ENCODE measurements at places on chromosomes 6 and 20.
A peak's percentile ranks its signal among the peaks of the same experiment; 100 is the strongest.

DNA sequence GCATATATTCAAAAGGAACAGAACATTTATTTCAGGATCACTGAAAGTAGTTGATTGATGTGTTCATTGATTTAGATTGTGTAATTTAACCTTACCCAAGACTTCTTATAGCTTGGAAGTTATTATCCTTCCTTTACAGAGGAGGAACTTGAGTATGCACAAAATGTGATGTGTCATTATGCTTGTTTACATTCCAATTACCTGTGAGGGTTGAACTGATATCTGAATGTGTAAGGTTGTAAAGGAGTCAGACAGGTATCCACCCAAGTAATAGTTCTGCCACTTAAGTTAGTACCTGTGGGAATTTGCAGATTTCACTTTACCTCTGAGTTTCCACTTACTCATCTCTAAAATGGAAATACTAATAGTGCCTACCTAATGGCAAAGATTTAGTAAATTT, 668.2 kb downstream of the DOK5 start:
- no peak for DNase-seq

DNA sequence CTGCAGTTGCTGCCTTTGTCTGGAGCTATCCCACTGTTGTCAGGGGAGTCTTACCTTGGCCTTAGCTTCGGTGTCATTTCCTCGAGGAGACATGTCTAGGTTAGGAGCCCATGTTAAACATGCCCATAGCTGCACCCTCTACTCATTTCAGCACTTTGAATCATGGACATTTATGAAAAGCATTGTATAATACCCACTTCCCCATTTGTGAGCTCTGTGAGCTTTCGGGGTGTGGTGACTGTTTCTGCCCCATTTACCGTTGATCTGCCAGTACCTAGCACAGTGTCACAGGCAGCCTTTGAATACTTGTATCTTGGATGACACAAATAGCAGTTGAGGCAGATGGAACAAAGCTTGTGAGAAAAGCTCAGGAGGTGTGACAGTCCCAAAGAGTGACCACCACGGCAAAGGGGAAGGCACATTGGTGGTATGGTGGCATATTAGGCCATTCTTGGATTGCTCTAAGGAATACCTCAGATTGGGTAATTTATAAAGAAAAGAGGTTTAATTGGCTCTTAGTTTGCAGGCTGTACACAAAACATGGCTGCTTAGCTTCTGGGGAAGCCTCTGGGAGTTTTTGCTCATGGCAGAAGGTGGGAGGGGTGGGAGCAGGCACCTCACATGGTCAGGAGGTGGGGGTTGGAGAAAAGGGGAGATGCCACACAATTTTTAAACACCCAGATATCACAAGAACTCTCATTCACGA, 42.0 kb downstream of the JARID2 start:
- DNase-seq, result no peak

DNA sequence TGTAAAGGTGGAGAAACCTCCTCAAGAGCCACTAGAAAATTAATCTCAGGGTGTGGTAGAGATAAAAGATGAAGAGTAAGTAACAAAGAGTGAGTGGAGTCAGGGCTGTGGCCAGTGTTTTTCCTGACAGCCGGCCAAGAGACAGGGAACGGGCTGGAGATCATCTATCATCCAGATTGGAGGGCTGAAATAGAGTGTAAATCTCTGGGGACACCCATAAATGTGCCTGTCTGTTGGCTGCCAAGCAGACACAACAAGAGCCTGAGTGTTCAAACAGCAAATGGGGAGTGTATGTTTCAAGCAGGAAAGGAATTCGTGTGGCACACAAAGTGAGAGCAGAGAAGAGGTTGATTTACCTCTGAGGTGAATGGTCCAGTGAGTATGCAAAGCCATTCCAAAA, 326.4 kb upstream of the KHDRBS2 start:
- no peak for DNase-seq

DNA sequence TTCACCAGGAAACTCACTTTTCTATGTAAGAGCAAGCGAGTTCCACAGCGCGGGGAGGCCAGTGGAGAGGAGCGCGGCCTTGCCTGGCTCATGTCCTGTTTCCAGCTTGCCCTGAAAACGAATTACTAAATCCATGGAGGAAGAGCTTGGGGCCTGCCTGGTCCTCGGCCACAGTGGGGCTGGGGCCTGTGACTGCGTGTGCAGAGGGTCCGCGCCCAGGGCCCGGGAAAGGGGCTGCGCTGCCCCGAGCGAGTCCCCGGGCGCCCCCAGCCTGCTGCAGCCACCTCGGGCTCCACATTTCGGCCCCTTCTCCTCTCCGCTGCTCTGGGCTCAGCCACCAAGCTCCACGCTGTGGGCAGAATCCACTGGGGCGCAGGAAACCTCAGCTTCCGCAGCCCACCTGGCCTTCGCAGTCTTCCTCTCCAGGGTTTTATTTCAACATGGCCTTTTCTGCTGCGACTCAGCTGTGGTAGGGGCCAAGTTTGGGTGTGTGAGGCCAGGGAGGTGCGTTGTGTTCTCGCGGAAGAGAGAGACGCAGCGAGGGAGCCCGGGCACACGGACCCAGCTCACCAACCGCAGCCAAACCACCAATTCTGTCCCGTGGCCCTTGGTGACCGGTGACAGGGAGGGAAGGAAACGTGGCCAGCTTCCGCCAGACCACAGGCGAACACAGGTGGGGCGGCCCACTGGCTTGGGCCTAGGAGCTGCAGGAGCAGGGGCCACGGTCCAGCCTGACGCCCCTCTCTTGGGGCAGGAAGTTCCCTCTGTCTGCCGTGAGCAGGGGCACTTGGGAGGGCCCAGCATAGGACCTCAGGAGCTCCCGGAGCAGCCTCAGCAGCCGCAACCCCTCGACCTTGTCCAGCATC, 211.4 kb downstream of the ERMARD start:
- DNase-seq, result no peak

DNA sequence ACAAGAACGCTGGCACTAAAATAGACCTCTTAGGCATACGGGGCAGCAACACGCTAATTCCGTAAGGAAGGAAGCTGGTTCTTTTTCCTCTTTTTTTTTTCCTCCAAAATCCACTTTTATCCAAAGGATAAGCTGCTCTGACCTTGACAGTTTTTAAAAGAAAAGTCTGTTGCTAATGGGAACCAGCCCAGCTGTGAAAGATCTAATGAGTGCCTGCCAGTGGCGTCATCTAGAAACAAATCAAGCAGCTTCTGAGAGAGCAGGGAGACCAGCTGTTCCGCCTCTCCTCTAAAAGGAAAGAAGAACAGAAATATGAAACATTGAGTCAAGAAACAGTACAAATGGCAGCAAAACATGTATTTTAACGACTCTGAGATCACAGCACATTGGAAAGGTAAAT, 78.6 kb downstream of the FAXC start:
- no peak for DNase-seq

DNA sequence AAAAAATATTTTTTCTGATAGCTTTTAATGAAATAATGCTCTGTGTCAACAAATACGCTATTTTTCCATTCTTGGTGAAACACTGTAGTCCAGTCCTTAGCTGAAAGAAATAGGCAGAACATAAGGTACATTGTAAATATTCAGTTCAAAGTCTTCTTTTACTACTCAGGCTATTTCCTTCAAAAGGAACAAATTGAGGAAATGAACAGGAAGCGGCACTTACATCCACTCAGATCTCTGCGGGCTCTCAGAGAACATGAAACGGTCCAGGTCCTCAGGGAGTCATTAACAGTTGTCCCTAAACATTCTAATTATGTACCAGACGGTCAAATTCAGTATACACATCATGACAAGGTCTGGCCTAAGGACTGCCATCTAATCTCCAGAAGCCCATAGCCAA, 212.6 kb downstream of the KIF16B start:
- no peak for DNase-seq

GRCh38 chr6:168161371-168161750, 82.3 kb upstream of the FRMD1 start:
- no peak for DNase-seq

GRCh38 chr6:36629784-36630183, 35.6 kb downstream of the SRSF3 start:
- no peak for DNase-seq

- DNase-seq, result no peak
Measured at GRCh38 chr6:49468042-49468441, 4.9 kb downstream of the CENPQ start.

- no peak for DNase-seq
Measured at GRCh38 chr6:145383428-145383827, 351.9 kb downstream of the EPM2A start.

DNA sequence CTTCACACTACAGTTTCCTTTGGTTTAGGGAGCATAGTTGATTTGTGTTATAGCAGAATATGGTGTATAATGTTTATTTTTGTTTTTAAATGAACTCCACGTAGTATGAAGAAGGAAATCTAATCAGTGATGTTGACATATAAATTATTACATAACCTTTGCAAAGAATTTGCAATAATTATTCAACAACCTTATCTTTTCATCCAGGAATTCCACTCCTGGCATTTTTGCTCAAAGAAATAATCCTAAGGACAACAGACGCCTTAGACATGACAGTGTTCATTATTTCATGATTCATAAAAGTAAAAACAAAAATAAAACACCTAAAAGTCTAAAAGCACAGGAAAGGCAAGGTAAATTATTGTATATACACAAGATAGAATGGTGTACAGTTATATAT, 229.2 kb downstream of the EPM2A start:
- DNase-seq, result no peak

DNA sequence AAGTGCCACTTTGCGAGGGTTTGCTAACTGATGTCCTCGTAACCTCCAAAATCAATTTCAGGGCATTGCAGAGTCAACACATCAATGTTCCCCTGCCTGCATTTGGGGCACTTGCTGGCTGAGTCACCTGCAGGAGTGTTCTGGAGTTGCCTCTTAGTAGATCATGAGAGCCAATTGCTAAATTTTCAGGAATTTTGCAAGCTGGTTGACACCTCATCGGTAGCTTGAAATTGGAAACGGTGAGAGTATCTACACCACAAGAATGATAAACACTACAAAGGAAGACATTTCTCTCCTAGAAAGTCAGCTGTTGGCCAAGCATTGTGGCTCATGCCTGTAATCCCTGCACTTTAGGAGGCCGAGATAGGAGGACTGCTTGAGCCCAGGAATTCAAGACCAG, 10.8 kb upstream of the BFSP1 start:
- DNase-seq, result no peak

- peak; percentile 4 for DNase-seq
Measured at GRCh38 chr6:35552285-35552917, 39.7 kb upstream of the TULP1 start.

- DNase-seq, result no peak
Measured at GRCh38 chr6:127606131-127606562, 29.2 kb downstream of the C6orf58 start.

DNA sequence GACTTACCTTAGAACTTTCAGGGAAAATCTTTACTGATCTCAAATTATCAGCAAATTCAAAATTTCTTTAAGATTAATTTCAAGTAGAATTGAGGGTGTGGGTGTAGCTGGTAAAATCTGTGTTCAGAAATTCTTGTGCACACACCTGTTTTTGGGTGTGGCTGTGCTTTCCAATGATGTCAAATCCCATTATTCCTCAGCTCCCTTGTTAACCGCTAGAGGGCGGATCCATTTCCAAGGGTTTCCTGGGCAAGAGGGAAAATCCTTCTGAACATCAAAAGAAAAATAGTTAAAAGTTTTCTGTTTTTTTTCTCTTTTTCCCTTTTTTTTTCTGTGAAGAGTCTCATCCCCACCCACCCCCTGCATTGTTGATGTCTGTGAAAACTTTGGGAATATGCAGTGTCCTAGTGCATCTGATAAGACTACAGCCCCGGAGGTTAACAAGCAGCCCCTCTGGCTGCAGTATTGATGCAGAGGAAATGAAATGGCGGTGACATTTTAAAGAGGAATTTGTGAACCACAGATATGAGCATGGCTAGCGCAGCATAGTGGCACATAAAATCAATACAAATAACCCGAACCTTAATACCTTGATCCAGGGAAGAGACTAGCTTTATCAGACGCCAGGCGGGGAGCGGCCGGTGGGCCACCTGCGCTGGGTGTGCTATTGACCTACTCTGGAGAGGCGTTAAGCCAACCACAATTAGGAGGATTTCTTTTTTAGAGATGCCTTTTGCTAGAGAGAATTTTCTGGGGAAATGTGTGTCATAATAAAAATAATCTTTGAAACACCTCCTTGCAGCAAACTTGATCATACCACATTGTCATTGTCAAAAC, 130.9 kb downstream of the FOXA2 start:
- DNase-seq, result no peak

DNA sequence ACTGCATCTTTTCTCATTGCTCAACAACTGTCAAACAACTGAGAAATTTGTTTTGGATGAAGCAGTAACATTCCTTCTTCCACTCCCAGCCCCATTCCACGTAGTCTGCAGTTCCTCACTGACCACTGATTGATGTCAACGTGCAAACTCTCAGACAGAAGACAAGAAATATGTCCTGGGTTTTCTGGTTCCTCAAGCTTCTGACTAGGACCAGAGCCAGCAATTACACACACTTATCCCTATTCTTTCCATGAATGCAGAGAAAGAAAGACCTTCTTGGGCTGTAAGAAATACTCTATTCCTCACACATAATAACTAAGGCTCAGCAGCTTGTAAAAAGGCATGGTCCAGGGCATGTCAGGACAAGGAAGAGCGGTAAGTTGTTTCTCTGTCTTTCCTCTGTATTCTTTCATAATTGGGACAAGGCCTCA, 790.1 kb upstream of the SLC35B3 start:
- no peak for DNase-seq

DNA sequence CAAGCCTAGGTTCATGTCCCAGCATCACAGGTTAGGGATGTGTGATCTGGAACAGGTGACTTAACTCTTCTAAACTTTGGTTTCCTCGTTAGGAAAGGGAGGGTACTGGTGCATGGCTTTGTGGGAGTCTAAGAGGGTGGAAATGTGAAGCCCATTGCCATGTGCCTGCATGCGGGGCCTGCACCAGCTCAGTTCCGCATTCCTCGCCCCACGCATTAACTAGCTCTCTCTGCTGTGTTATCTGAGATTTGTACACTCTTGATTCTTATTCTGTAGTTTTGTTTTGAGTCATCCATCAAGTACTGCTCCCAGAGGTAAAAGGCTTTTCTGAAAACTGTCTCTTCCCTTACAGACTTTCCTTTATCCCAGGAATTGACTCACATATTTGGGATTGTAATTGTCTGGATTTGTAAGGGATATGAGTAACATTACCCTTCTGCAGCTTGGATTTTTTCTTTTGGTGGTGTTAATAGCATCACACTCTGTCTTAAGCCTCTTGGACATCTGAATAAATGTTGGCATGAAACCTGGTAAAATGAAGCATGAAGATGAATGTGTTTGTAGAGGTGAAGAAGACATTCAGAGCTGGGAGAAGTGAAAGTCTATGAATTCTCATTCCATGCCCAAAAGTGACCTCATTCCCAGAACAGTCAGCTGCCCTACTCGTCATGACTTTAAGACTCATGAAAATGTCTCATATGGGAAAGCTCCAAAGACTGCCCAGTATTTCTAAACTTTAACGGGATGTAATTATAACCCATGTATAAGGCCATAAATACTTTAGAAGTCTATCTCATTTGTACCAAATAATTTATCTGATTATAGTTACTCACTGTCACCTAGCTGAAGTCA, 357.3 kb downstream of the FOXA2 start:
- DNase-seq, result no peak

GRCh38 chr6:151154418-151154817, 85.3 kb upstream of the AKAP12 start:
- DNase-seq, result no peak

- no peak for DNase-seq
Measured at GRCh38 chr20:9140162-9140760, 71.4 kb downstream of the PLCB4 start.

All from activated CD4-positive, CD25-positive, alpha-beta regulatory T cell (primary cell).